ENCODE measurements at places on chromosomes 2 and 18.
A peak's percentile ranks its signal among the peaks of the same experiment; 100 is the strongest.

GRCh38 chr18:24734058-24734457 lies 273.6 kb downstream of the HRH4 start:
- DNase-seq = no peak

- no peak for DNase-seq
Measured at GRCh38 chr2:119222863-119223520, 642 bp upstream of the STEAP3 start.

GRCh38 chr2:86512034-86512433 lies 51.2 kb downstream of the CHMP3 start:
- no peak for DNase-seq

DNA sequence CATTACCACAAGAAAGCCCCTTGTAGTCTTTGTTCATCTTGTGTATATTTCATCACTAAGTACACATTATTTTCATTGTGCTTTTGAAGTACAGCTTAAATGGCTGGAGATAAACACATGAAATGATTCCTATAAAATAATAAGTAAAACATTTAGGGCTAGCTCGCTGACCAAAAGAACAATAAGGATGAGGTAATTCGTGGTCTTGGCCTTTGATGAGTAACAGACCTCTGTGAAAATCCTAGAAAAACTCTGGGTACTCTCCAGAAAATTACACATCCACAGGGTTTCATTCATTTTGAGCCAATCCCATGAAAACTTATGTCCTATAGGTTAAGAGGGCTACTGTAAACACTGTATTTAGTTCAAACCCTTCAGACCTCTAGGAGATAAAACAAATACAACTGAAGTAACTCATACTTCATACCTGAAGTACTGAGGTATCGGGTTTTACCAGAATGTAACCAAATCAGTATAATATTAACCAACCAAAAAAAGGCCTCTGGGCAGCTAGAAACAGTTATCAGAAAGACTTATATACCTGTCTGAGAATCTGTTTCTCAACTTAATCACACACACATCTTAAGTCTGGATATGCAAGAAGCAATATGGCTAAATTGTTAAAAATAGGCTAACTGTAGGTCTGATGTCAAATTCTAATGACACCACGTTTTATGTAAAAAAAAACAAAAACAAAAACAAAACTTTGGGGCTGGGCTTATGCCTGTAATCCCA lies 31.0 kb downstream of the CFAP36 start:
- DNase-seq = no peak

- no peak for DNase-seq
Measured at GRCh38 chr18:58046093-58046793, 2.2 kb downstream of the NEDD4L start.

DNA sequence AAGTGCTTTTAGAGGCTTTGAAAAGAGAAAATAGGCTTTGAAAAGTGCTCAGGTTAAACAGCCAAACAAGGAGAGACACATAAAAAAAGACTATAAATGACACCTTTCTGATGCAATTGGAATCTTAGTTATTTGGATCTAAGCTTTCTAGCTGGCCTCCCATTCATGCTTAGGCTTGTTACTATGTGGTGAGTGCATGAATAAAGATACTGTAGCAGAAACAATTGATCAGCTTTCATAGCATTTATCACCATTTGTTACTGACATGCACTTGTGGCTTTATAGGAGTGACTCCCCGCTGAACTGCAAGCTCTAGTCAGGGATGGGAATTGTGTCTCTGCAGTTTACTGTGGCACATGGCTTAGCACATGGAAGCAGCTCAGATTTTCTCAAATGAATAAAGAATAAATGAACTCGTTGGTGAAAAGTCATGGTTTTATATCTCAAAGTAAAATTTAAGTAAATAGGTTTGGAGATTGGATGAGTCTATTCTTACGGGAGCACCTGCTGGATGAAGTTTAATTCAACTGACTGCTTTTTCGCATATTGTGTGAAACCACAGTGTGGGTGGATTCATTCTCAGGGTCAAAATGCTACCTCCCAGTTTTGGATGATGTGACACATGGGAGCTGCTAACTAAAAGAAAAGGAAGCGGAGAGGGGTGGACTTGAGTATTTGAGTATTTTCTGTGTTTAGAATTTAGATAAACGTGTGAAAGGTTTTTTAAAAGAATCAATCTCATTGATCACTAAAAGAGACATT lies 91.1 kb upstream of the NOL4 start:
- no peak for DNase-seq

DNA sequence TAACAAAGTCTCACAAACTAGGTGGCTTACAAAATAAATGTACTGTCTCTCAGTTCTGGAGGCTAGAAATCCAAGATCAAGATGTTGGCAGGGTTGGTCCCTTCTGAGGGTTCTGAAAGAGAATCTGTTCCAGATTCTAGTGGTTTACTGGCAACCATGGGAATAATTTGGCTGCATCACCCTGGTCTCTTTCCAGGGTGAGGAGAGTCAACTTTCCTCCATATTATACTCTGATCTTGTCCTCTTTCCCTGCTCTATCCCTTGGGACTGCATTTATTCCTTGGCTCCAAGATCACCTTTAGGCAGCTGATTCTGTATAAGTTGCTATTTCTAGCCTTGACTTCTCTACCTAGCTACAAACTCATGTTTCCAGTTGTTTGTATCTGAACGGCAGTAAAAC lies 35.2 kb downstream of the SLC40A1 start:
- no peak for DNase-seq

- DNase-seq = no peak
Measured at GRCh38 chr2:97701851-97702465, 11.4 kb upstream of the ZAP70 start.

GRCh38 chr2:224689539-224689938 lies 26.6 kb downstream of the CCDC195 start:
- no peak for DNase-seq

DNA sequence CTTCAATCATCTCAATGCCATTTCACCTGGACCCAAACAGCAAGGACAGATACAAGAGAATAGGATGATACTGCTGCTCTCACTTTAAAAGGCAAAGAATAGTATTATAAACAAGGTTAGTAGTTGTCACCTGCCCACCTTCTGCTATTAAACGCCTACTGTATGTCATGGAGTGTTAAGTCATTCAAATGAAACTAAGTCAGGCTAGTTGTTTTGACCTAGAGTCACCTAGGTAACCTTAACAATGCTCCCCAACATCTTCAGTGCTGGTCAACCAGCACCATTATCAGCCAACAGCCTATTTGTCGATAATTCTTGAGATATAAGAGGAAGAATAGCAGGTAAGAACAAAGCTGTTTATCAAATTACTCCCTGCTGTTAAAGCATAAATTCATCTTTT lies 39.2 kb downstream of the TRIP12 start:
- DNase-seq = no peak

GRCh38 chr2:138433995-138434951 lies 67.3 kb upstream of the SPOPL start:
- DNase-seq = no peak

DNA sequence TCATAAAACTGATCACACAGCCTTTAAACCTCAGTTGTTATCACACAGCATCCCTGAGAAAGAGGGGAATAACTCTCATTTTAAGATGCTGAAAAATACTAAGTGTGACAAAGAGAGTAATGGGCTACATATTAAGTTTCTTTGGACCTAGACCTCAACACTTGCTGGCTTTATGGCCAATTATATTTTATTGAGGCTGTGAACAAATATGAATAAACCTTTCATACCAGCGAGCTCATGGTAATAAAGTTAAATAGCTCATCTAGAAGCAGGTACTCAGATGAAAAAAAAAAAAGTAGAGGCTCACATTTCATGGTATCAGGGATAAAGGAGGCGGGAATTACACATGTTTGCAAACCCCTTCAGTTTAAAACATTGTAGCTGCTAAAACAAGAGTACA lies 75.7 kb downstream of the DOCK10 start:
- no peak for DNase-seq

GRCh38 chr18:11981543-11982366 lies 448 bp downstream of the IMPA2 start:
- peak; percentile 47 for DNase-seq

GRCh38 chr2:9191041-9191481 lies 15.6 kb upstream of the ASAP2 start:
- DNase-seq = no peak

DNA sequence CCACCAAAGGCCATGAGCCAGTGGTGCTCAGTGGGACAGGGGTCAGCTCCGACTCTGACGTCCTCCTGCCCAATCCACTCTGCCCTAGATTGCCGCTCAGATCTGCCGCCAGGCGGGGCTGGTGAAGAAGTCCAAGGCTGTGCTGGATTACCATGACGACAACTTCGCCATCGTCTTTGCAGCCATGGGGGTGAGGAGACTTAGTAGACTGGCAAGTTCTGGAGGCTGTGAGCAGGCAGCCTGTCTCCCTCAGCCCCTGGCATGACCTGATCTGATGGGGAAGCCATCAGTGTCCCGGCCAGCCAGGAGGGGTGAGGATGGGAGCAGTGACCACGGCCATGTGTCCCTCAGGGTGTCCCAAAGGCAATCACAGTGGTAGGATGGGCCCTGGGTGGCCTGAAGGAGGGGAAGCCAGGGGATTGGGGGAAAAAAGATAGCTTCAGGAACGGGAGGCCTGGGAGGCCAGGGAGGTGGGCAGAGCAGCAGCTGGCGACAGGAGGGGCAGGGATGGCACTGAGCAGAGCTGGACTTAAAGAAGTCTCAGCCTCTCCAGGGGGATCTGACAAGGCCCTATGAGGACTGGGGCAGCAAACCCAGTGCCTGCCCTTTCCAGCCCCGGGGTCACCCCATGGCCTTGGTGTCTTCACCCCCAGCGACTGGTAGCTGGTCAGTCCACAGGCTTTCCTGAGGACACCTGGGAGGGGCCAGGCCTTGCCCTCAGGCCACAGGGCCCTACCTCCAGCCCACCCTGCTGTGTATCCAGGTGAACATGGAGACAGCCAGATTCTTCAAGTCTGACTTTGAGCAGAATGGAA lies 17.4 kb upstream of the ANKRD53 start:
- no peak for DNase-seq

- DNase-seq = no peak
Measured at GRCh38 chr18:62744076-62744968, 29.0 kb downstream of the PHLPP1 start.

Measured in mesothelial cell of epicardium (in vitro differentiated cells).